ENCODE measurements at places on chromosomes 4 and X.

DNA sequence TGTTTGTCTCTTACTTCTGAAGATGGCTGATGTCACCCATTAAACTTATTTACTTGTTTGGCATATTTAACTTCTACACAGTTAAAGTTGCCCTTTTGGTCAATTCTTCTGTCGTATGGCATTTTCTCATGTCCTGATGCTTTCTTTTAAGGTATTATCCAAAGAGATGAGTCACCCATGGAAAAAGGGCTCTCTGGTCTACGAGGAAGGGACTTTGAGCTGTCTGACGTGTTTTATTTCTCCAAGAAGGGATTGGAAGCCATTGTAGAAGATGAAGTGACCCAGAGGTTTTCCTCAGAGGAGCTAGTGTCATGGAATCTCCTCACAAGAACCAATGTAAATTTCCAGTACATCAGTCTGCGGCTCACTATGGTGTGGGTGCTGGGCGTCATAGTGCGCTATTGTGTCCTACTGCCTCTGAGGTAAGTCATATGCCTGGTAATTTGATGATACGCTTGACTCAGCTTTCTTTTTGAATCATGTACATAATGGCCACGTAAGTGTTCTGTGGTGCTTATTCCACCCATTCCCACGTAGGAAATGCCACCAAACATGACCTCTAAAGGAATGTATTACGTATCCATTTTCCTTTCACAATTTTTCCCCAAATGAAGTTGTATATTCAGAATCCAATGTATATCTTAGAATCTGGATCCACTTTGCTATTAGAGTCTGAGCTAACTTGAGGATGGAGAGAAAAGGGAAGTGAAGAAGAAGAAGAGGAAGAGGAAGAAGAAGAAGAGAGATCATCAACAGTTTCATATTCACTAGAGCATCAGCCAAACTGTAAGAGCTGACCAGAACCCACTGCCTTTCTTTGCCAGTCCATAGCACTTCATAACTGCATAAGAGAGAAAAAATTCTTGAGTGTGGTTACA lies 45.7 kb downstream of the GPAT3 start:
- DNase-seq: no peak

DNA sequence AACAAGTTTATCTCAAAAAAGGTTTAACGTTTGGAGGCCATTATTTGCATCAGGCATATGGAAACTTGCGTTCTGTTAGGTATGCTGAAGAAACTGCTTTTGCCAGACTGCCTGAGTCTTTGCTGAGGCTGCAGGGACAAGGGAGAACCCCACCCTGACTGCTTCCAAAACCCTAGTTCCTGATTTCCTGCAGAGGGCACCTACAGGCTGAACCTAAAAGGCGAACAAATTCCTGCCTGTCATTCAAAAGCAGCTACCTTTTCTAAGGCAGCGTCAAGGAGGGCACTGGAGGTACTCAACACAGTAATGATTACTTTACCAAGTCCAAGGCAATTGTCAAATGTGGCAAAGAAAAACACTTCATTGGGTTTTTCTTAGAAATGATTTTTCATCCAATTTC lies 578 bp upstream of the CORIN start:
- DNase-seq: no peak

- DNase-seq: no peak
Observed at GRCh38 chr4:17785858-17786257, 4.4 kb upstream of the FAM184B start.

GRCh38 chr4:158161551-158162354 lies 11.1 kb downstream of the GASK1B start:
- DNase-seq: peak; percentile 67
